ENCODE measurements at places on chromosomes 7 and 10. TPM values are rescaled to one million over a fixed set of nuclear protein-coding genes. Genes with fewer than 3 reads are reported as not detected.

ANKRD7 gene
- not detected for total RNA-seq

DNA sequence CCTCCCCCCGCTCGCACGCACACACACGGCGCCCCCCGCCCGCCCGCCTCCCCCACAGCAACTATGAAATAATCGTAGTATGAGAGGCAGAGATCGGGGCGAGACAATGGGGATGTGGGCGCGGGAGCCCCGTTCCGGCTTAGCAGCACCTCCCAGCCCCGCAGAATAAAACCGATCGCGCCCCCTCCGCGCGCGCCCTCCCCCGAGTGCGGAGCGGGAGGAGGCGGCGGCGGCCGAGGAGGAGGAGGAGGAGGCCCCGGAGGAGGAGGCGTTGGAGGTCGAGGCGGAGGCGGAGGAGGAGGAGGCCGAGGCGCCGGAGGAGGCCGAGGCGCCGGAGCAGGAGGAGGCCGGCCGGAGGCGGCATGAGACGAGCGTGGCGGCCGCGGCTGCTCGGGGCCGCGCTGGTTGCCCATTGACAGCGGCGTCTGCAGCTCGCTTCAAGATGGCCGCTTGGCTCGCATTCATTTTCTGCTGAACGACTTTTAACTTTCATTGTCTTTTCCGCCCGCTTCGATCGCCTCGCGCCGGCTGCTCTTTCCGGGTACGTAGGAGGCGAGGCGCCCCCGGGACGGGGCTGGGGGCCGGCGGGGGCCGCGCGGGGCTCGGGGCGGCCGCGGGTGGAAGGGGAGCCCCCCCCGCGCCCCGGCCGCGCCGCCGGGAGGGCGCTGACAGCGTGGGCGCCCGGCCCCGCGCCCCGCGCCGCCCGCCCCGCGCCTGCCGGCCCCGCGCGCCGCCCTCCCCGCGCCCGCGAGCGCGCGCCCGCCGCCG, 441 bp downstream of the BMI1 start:
- DNase-seq, result peak; percentile 77

DNA sequence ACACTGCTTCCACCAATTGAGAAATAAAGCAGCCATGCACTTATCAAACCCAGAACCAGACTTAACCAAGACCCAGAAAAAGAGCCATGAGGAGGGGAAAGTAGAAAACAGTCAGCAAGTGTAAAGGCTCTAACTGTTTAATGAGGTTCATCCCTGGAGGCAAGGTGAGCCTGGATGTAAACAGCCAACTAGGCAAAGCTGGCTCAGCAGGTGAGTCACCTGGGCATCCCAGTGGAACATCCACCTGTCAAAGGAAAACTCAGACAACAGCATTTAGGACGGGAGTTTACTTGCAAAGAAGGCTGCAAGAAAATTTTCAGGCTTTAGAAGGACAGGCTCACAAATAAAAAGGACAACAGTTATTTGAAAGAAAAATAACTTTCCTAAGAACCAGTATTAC, 153.0 kb downstream of the SNX13 start:
- no peak for DNase-seq

- DNase-seq, result no peak
Observed at GRCh38 chr10:4397337-4397736, 428.7 kb upstream of the AKR1E2 start.

- no peak for DNase-seq
Observed at GRCh38 chr7:34327681-34328080, 330.3 kb upstream of the NPSR1 start.

All from heart right ventricle (tissue), 16 donors.